ENCODE measurements at places on chromosomes 5 and 9. TPM values are rescaled to one million over a fixed set of nuclear protein-coding genes. Genes with fewer than 3 reads are reported as not detected.

The FGF18 gene
- total RNA-seq = 0.24 TPM

The PIP5K1B gene
- not detected for total RNA-seq

The KLF4 gene
- total RNA-seq = 29.0 TPM

The COL15A1 gene
- total RNA-seq = not detected

The SLC6A7 gene
- total RNA-seq = not detected

The SLC45A2 gene
- total RNA-seq = not detected

The MED10 gene
- 9.6 TPM for total RNA-seq

The IFNK gene
- not detected for total RNA-seq

The WNK2 gene
- 0.24 TPM for total RNA-seq

The C5orf34 gene
- total RNA-seq = 0.85 TPM

The RETREG1 gene
- 24.3 TPM for total RNA-seq

The RLN2 gene
- total RNA-seq = 0.64 TPM

The HAND1 gene
- not detected for total RNA-seq

The DNAJC21 gene
- 29.2 TPM for total RNA-seq

The ZFP37 gene
- 0.48 TPM for total RNA-seq

The SOX30 gene
- total RNA-seq = not detected

The PLEKHG4B gene
- 0.48 TPM for total RNA-seq

The GPBP1 gene
- 76.7 TPM for total RNA-seq

The PCDHB9 gene
- total RNA-seq = not detected

The ZNF484 gene
- 5.8 TPM for total RNA-seq

The RASGEF1C gene
- not detected for total RNA-seq

The MSMP gene
- not detected for total RNA-seq

The DND1 gene
- total RNA-seq = not detected

The DOCK2 gene
- 11.1 TPM for total RNA-seq

The TMEFF1 gene
- total RNA-seq = 0.21 TPM

The NDUFA8 gene
- 25.8 TPM for total RNA-seq

The FBN2 gene
- total RNA-seq = 21.2 TPM

The PDE8B gene
- not detected for total RNA-seq
